ENCODE measurements at places on chromosomes 5 and 9.

DNA sequence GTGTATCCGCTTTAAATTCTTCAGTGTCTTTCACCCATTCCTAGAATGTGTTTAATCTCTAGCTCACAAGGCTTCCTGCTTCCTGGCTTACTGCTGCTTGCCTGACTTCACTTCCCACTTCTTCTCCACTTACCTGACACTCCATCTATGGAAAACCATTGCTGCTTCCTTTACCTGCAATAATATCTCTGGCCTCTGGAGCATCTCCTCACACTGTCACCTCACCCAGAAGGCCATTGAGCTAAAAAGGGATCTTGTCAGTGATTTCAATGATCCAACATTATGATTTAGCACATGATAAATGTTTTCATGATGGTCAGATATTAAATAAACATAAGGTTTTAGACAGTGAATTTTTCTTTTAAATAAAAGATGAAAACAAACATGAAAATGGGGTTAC is 281.1 kb downstream of the MRPS30 start:
- no peak for DNase-seq

DNA sequence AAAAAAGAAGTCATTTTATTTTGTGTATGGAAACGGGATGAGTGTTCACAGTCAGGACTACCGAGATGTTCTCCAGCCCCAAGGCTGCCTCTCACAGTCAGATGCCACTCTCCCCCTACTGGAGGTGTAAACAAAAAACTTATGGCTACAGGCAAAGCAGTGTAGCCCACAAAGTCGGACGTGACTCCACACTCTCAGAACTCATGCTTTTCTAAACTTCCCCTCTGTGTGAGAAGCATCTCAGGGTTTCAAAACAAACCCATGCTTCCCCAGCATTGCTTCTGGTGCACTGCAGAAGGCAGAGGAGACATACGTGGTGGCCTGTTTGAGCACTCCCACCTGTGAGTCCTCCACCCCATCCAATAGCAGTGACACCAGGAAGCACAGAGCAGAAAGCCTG is 580.3 kb downstream of the BNC2 start:
- no peak for DNase-seq

DNA sequence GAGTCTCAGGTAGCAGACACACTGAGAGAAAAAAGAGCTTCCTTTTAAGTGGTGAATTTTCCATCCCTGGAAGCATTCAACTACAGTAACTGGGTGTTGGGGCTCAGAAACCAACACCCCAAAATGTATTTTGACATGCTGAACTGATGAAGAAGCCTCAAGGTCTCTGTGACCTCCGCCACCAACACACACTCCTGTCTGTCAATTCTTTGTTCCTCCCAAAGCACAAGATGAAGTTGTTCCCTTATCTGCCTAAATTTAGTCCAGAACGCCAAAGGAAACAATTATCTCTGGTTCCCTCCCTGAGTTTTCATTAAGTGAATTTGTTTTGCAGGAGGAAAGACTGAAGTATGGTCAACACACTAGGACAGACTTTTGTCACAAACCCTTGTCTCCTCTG is 1.4 kb upstream of the CDKN2AIPNL start:
- DNase-seq = no peak

- no peak for DNase-seq
These were observed 146.4 kb upstream of the MAP3K1 start for GRCh38 chr5:56668996-56669395.

- DNase-seq = no peak
These were observed 9.3 kb upstream of the ECM2 start for GRCh38 chr9:92545002-92545510.

DNA sequence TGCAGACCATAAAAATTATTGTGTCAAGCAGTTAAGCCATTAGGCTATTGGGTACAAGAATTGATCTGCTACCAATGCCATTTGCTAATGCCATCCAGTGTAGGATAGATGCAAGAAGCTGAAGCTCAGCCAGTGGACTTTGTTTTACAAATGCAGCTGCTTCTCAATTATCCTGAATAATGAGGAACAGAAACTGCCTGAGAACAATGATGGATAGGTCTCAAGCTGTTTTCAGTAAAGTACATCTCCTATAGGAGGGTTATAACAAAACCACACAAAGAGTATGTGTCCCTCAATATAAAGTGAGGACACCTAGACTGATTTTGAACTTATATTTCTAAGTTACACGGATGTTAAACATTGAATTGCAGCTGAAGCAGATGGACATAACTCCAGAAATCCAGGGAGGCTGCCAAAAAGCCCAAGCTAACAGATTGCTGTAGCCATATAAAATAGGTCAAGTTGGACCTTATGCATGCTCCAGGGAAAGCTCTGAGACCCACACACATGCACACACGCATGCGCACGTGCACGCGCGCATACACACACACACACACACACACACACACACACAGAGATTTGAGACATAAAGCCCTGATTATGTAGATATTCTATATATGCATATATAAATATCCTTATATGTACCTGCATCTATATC is 482.7 kb upstream of the CD180 start:
- no peak for DNase-seq

- no peak for DNase-seq
These were observed 83.9 kb downstream of the PTPN3 start for GRCh38 chr9:109414125-109414785.

DNA sequence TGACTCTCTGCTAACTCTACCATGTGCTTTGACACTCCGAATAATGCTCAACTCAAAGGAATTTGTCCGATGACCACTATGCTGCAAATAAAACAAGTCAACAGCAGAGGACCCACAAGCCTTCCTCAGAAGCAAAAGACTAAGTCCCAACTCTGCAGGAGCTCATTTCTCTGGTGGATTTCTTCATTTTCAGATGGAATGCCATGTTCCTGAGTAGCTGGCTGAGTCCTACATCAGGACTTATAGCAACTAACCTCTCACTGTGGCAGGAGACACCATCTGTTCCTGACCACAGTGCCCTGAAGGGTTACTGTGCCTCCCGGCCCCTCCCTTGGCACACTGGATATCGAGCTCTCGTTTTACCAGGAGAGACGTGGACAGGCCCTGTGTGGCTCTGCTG is 20.8 kb downstream of the LHFPL2 start:
- DNase-seq = no peak

DNA sequence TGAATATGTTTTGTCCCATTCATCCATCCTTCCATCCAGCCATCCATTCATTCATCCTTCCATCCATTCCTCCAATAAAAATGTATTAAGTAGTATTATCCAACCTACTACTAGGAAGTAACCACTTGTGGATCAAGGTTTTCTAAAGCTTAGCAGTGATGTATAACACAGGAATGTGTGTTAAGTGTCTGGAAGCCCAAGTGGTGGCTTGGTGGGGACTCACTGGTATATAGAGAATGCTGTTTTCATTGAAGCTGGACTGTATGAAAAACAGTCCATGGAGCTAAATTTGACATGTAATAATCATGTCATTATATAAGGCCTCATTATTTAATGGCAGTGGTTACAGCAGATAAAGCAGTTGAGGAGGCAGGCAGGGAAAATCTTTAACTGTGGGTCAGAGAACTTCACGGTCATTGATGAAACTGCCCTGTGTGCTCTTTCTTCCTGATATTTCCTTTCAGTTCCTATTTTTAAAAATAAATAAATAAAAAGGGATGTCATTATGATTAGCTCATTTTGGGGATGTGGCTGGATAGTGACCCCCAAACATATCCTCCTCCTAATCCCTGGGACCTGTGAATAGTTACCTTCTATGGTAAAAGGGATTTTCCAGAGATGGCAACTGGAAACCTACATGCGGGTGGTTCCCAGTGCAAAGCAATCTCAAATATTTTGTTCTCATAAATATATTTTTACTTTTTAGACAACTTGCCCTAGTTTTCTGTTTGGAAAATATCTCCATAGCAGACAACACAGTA is 82.3 kb downstream of the DAPK1 start:
- no peak for DNase-seq

Data from KG1 (cell line).